ENCODE measurements at places on chromosomes 4 and X.

- DNase-seq: no peak
Observed at GRCh38 chrX:129706400-129707072, 32.2 kb upstream of the XPNPEP2 start.

- no peak for DNase-seq
Observed at GRCh38 chr4:110073053-110073845, 125.2 kb downstream of the ELOVL6 start.

DNA sequence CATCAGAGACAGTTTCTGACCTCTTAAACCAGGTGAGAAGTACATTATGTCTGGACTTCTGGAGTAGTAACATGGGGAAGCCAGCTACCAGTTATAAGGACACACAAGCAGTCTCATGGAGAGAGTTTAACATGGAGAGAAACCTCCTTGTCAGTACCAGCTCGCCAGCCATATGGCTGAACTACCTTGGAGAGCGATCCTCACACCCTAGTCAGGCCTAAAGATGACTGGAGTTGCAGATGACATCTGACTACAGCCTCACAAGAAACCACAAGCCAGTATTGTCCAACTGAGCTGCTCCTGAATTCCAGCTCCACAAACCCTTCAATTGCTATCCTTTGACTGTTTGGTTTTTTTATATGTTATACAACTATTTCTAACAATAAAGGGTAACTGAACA is 49.8 kb downstream of the PDHA2 start:
- DNase-seq: no peak

- no peak for DNase-seq
Observed at GRCh38 chrX:1341545-1342184, 5.1 kb downstream of the IL3RA start.

DNA sequence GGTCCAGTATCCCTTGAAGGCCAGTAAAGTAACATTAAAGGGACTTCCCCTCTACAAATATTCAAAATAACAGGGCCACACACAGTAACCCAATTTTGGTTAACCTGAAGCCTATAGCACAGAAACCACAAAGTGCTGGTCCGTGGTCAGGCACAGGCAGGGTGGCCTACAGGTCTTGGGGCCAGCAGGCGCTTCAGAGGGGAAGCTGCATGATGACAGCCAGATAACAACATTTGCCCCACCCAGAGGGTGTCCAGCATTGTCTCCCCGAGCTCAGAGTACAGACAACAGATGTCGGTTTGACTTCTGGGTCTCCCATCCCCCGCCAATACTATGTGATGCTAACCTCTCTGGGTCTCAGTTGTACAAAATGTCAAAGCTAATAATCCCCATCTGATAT is 51.1 kb downstream of the SH3KBP1 start:
- DNase-seq: no peak

DNA sequence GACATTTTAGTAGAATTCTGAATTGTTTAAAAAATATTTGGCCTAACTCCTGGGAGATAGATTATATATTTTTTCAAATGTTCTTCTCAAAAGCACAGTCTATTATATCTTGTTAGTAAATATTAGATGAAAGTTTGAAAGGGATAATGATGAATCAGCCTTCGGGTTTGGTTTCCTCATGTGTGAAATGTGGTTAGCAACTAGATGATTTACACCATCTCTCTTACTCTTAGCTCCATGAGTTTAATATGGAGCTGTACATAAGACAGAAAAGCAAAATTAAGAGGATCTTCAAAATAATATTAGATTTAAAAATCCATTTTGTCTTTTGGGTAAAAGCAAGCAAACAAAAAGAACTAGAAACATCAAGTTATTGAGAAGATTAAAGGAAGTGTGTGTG is 120.8 kb upstream of the SFRP2 start:
- no peak for DNase-seq

- DNase-seq: no peak
Observed at GRCh38 chrX:53900623-53901022, 143.7 kb downstream of the PHF8 start.

- DNase-seq: no peak
Observed at GRCh38 chr4:37650481-37650880, 35.7 kb downstream of the RELL1 start.

DNA sequence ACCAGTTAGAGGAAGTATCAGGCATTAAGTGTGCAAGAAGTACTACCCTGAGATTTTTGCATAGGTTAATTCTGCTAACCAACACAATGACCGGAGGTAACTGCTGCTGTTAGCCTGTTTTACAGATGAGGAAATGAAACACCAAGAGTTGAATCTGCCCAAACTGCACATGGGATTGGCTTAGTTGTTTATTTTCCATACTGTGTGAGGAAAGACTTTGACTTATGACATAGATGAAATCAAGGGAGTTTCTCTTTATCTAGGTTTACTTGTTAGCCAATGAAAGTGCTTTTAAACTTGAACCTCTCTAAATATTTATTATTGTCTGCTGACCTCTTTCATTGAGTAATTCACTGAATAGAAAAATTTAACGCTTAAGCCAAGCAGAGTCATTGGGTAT is 10.3 kb downstream of the GUCY1B1 start:
- no peak for DNase-seq

DNA sequence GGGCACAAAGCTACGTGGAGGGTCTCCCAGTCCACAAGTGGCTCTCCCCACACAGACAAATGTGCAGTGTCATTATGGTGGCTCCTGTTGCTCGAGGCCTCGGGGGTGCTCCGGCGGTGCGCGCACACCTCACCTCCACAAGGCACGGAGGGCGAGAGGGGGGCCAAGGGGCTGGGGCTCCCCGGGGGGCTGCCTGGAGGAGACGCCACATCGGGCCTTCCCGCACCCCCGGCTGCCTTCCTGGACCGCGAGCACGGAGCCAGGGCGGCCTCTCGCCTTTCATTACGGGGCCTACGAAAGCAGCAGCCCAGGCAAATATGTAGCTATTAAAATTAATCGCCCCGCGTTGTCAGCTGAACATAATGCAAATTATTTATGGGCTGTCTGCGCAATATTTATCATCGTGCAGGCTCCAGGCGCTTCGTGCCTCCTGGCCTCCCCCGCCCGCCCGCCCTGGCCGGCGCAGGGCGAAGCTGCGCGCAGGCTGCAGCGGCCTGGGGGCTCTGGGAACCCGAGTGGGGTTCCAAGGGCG is 70.8 kb upstream of the BCOR start:
- no peak for DNase-seq

- DNase-seq: no peak
Observed at GRCh38 chrX:26522501-26522900, 306.5 kb downstream of the MAGEB5 start.

- DNase-seq: no peak
Observed at GRCh38 chr4:7680106-7680505, 245.4 kb upstream of the PSAPL1 start.

DNA sequence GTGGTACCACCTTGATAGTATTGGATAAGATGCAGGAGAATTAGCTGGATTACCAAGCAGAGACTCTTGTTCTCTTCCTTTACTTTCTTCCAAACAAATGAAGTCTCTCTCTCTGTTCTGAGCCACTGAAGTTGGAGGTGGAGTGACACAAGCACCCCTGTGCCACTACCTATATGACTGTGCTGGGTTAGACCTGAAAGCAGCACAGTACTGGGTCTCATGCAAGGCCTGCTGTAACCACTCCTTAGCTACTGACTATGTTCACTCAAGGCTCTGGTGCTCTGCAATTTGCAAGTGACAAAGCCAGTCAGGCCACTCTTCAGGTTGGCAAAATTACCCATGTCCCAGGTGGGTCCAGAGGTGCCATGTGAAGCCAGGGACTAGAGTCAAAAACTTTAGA is 389.6 kb upstream of the MAOA start:
- DNase-seq: no peak

DNA sequence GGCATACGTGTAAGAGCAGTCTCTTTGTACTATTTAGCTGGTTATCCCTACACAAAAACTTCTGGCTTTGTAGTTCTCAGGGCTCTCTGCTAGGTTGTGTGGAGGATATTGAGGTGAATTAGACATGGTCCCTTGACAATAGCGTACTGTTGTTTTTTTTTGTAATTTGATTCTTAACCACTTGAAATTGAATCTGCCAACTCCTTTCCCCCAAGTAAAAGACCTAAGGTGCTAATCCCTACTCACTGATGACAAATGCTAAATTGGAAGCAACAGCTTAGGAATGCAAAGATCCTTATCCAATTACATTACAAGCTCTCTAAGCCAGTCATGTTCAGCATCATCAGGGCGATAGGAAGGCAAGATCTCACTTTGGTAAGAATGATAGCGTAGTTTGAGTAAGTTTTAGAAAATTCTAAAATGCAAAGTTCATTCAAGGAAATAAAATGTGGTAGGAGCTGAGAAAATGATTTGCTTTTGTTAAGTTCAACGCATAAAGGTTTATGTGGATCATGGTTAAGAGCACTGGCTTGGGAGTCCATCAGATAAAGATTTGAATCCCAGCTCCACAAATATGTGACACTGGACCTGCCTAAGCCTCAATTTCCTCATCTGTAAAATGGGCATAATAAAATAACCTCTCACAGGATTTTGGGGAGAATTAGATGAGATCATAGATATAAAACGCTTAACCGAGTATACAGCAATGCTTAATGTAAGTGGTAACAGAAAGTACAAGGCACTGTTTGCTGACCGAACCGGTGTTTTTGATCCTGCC is 39.3 kb downstream of the DOCK11 start:
- DNase-seq: no peak

GRCh38 chr4:3657902-3658529 is 108.2 kb upstream of the ADRA2C start:
- DNase-seq: no peak

DNA sequence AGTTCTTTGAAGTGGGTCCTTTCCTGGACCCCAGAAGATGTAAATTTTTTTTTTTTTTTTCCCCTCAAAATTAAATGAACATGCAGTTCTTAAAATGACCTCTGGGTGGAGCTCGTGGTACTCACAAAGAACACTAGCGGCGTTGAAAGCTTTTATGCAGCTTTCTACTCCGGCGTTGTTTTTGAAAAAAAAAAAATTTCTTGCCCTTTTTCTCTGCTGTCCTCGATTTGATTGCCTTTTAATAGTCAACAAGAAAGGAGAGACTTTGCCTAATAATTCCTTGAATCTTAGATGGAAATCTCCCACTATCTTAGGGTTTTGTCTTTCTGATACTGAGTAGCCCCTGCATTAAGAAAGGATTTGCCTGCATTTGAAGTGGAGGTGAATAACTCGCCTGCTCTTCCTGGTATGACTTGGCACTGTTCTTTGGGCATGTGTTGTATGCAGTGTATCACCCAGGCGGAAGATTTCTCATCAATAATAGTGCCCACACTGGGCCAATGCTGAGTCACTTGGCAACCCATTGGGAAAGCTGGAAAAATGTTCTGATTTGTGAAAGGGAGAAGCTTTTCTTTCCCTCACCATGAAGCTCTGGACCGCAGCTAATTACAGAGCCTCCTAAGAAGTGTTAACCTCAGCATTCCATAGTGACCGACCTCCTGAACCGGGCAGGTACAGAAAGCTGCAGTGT is 104.0 kb downstream of the PHEX start:
- DNase-seq: no peak

DNA sequence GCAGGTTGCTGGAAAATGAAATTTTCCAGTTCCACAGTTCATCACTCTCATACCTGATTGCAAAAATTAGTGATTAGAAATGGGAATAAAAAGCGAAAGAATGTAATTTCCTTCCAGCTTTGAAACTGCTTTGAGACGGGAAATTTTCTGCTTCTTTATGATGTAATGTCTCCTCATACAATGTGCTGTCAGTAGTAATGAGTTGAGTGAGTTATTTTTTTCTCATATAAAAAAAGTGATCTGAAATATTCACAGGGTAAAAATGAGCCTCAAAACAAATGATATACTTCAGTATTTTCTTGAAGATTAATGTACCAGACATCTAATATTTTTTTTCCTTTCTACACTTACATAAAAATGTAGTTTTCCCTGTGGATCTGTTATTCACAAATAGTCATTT is 179.1 kb upstream of the FAT4 start:
- no peak for DNase-seq

DNA sequence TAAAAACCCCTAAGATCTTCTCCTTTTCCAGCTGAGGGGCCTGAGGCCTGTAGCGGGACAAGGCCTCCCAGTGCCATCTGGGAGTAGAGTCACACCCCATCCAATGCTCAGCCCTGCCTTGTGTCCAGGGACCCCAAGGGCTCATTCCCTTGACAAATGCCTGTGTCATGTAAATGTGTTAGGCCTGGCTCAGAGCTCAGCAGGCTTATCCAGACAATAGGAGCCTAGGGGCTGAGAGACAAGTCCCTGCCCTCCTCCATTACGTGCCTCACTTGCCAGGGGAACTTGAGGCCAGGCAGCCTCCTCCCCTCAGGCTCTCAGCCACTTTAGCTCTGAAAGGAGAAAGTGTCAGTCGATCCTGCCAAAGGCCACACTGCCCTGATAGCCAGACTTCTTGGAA is 166.8 kb upstream of the MAMLD1 start:
- DNase-seq: no peak

- DNase-seq: no peak
Observed at GRCh38 chrX:118497180-118497818, 1.7 kb downstream of the DOCK11 start.

- no peak for DNase-seq
Observed at GRCh38 chr4:61068060-61068459, 132.1 kb upstream of the ADGRL3 start.

GRCh38 chr4:185222598-185222997 is 13.2 kb downstream of the SNX25 start:
- no peak for DNase-seq

- DNase-seq: no peak
Observed at GRCh38 chrX:139844884-139845283, 88.0 kb downstream of the ATP11C start.

DNA sequence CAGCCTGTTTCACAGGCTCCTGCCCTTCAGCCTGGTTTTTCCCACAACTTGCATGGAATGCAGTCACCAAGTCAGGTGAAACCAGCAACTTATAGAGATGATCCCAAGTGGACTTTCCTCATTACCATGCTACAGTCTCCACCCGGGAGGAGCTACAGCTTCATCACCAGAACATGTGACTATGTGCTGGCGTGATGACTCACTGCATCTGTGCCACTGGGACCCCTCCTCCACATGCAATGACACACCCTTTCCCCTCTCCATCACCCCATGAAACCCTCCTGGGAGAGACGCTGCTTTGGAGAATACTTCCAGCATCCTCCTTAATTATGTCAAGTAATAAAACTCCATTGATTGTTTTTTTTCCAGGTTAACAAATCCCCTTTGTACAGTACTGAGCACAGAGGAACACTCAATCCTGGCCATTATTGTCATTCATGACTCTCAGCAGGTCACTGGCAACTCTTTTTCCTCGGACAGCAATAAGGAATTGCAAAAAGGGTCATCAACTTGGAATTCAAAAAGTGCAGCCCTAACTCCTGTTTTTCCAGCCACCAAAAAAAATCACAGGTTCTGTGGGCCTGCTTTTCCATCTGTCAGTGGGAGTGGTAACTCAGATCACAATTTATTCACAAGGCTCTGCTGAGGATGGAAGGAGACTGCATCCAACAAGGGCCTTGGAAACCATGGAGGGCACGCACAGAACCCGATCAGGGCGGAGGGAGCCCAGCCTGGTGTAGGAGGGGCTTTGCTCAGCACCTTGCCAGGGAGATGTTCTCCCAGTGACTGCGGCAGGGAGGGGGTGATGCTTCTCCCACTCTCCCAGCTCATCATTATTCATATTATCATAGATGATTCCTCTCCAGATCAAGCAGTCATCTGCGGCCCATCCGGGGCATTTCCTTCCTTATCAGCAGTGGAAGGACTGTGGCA is 17.4 kb downstream of the QDPR start:
- DNase-seq: no peak

Measured in stimulated activated CD4-positive, alpha-beta T cell treated with anti-CD3 and anti-CD28 coated beads, Interleukin-1b, Interleukin-23, amount 100 ng/mL, for 1 hour (primary cell).